AG04450 (cell line): ENCODE measurements at places on chromosomes 3 and 15.

- no peak for DNase-seq
These were observed 482.6 kb upstream of the TPRG1 start for GRCh38 chr3:188689101-188689574.

DNA sequence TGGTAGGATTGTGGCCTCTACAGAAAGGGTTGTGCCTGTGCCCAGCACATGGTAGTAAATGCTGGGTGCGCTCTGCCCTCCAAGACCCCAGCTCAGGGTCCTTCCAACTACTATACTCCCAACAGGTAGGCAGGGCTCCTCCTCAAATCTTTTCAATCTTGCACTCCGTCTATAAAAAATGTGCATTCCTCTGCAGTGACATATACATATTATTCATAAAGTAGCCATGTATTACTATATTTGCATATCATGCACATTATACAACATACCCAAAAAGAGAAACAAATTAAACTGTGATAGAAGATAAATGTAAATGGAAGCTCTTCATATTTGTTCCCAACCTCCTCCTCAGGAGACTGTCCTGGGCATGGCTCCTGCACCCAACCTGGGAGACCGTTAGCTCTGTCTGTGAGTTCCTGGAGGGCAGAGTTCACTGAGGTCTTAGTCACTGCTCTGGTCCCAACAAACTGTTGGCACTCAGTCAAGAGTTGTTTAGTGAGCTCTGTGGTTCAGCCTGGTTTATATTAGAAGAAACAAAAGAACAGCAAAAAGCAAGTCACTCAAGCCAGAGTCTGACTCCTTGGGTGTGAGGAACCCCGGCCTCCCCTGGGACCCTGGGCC lies 47.7 kb upstream of the GRIP2 start:
- no peak for DNase-seq

DNA sequence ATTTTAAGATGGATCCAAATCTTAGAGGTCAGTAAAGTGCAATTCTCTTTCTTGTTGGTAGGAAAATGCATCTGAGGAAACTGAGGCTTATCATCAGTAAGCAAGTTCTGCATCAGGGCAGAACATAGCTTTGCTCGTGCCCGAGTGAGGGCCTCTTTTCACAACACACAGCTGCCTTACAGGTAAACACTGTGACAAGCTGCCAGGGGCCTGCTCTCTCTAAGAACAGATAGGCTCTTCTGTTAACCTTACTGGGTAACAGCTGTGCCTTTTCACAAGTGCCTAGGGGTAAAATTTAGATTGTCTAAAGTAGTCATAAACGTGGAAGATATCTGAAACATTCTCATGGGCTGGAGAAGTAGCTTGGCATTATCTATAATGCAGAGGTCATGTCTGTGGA lies 118.1 kb downstream of the C3orf38 start:
- DNase-seq = no peak

DNA sequence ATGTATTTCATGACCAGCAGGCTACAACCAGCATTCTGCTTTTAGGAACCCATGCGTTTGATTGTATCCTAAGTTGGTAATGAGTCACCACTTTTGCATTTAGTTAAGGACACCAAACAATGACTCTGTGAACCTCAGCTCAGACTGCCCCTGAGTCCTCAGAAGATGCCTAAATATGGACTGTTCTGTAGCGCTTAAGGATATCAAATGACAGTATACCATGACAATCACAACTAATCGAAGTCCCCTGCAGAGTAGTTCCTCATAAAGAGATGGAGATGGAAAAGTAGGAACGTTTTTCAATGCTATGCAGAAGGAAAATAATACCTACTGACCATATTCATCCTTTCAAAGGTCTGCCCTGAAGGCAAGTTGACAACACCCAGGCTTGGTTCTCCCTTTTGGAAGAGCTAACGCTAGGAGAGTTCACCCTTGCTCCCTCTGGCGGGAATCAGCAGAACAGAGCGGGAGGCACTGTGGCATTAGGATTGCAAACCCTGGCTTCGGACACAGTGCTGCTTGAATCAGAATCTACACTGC lies 508.6 kb downstream of the FHIT start:
- no peak for DNase-seq

GRCh38 chr3:71430941-71431552 lies 152.5 kb downstream of the FOXP1 start:
- no peak for DNase-seq

GRCh38 chr3:151909681-151910405 lies 36.4 kb downstream of the SUCNR1 start:
- DNase-seq = no peak

- DNase-seq = no peak
These were observed 664 bp upstream of the NR2C2 start for GRCh38 chr3:14946739-14947099.
